ENCODE measurements at places on chromosomes 12 and 14.

- no peak overlapping the region for H3K27ac ChIP-seq
- H3K4me3 ChIP-seq: no peak overlapping the region
- no peaks in the 10 kb centered on the region for H3K36me3 ChIP-seq
Observed at GRCh38 chr12:31514912-31515311, 76.0 kb downstream of the DENND5B start.

DNA sequence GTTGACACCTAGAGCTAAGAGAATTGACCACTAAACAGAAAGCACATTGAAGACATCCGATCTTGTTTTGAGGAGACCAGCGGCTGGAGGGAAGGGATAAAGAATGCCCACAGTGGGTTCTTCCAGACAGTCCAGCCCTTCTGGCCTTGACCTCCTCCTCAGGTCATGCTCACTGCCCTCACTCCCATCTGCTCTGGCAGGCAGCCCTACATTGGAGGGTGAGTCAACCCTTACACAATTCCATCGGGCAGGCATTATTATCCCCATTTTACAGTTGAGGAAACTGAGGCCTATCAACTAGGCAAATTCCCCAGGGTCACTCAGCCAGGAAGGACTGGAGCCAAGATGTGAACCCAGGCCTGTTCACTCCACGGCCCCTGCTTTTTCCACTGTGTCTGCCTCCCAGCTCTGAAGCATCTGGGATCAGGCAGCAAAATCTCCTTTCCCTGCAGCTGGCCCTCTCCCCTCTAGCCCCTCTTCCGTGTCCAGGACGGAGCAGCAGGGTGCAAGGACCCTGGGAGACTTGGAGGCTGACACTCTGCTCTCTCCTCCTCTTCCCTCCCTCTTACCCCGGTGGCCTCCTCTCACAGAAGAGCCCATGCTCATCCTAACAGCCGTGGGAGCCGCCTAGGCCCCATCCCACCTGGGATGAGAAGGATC is 5.3 kb downstream of the SCNN1A start:
- no peak for DNase-seq
- no peaks in the 10 kb centered on the region for H3K27me3 ChIP-seq
- H3K36me3 ChIP-seq: no peaks in the 10 kb centered on the region
- no peak overlapping the region for H3K4me3 ChIP-seq
- no peak overlapping the region for H3K27ac ChIP-seq

- no peaks in the 10 kb centered on the region for H3K4me1 ChIP-seq
- H3K27ac ChIP-seq: no peak overlapping the region
- H3K27me3 ChIP-seq: peaks cover 24% of the 10 kb centered on the region
- peak overlapping the region; percentile 74 for H3K4me3 ChIP-seq
- no peak for DNase-seq
Observed at GRCh38 chr14:94770251-94770749, 387 bp upstream of the GSC start.

- no peaks in the 10 kb centered on the region for H3K27me3 ChIP-seq
- H3K36me3 ChIP-seq: no peaks in the 10 kb centered on the region
- no peak overlapping the region for H3K27ac ChIP-seq
- DNase-seq: no peak
Observed at GRCh38 chr12:120429368-120429767, 8.5 kb upstream of the COX6A1 start.

GRCh38 chr14:44494137-44494536 is 12.9 kb downstream of the FSCB start:
- no peaks in the 10 kb centered on the region for H3K4me1 ChIP-seq
- H3K27ac ChIP-seq: no peak overlapping the region
- H3K27me3 ChIP-seq: no peaks in the 10 kb centered on the region
- no peaks in the 10 kb centered on the region for H3K36me3 ChIP-seq
- DNase-seq: no peak

Data from GM23248 (cell line).